ENCODE measurements at places on chromosomes 16 and 17. TPM values are rescaled to one million over a fixed set of nuclear protein-coding genes. Genes with fewer than 3 reads are reported as not detected.
A peak's percentile ranks its signal among the peaks of the same experiment; 100 is the strongest.

DNA sequence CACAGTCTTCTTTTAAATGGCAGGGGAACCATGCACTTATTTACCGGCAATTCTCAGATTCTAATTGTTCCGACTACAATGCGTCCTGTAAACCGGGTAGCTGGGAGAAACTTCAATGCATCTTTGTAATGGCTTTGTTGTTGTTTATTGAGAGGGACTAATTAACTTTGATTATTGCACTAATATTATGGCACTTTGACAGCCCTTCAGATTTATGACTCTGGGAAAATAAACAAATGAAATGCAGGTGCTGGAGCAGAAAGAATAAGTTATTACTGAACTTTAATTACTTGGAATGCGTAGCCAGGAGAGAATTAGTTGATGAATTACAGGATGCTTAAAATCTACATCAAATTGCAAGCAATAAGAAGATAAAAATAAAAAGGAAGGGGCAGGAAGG, 77.0 kb downstream of the WWOX start:
- DNase-seq = no peak

- no peak for DNase-seq
These were observed 194.6 kb upstream of the DYNLRB2 start for GRCh38 chr16:80346111-80346632.

GRCh38 chr17:4043862-4044261, 79.6 kb upstream of the ATP2A3 start:
- DNase-seq = no peak

DNA sequence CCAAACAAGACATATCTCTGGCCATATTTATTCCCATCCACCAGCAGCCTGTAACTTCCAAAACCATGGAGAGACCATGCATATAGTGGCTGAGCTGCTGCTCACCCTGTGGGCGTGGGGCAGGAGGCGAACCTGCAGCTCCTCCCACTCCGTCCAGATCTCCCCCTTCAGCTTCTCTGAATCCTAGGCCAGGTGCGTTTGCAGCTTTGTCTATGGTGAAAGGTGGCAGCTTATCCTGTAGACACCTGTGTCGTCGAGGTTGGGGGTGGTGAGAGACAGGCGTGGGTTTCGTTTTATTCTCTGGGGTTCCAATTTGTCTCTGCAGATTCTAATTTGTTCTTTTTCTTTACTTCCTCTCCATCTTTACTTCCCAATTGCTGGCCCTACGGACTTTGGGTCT, 9.7 kb upstream of the ANKS4B start:
- DNase-seq = no peak

DNA sequence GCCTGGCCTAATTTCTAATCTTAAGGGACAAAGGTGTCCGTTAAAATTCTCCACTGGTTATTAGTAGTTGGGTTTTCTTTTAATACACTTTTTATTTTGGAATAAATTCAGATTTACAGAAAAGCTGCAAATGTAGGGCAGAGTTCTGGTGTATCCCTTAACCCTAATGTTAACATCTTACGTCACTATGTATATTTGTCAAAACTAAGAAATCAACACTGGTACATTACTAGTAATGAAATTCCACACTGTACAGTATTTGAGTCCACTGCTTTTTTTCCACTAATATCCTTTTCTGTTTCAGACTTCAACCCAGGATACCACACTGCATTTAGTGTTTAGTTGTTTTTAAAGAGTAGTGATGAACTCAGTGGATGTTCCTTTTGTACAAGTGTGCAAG, 18.7 kb upstream of the KPNA2 start:
- DNase-seq = no peak

GRCh38 chr16:50416388-50416787, 47.6 kb upstream of the BRD7 start:
- no peak for DNase-seq

DNA sequence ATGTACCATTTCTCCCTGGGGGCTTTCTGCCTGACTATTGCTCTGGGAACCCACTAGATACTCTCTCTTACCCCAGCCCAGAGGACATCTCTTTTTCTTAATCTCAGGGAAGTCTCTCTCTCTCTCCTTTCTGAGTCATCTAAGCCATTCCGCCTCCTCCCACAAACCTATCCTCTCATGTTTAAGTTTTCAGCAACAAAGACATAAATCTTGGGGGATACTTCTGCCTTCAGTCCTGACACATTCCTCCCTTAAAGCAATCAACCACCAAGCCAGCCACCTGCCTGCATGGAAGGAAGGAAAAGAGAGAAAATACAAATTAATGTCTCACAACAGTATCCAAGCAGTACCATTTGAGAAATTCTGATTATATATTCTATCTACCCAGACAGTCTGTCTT, 128.8 kb downstream of the HS3ST2 start:
- no peak for DNase-seq

Gene NOXO1
- 0.43 TPM for total RNA-seq

- peak; percentile 99 for DNase-seq
These were observed 25.2 kb upstream of the CIBAR2 start for GRCh38 chr16:85137323-85138072.

GRCh38 chr17:6668727-6669425, 17.3 kb downstream of the C17orf100 start:
- no peak for DNase-seq

DNA sequence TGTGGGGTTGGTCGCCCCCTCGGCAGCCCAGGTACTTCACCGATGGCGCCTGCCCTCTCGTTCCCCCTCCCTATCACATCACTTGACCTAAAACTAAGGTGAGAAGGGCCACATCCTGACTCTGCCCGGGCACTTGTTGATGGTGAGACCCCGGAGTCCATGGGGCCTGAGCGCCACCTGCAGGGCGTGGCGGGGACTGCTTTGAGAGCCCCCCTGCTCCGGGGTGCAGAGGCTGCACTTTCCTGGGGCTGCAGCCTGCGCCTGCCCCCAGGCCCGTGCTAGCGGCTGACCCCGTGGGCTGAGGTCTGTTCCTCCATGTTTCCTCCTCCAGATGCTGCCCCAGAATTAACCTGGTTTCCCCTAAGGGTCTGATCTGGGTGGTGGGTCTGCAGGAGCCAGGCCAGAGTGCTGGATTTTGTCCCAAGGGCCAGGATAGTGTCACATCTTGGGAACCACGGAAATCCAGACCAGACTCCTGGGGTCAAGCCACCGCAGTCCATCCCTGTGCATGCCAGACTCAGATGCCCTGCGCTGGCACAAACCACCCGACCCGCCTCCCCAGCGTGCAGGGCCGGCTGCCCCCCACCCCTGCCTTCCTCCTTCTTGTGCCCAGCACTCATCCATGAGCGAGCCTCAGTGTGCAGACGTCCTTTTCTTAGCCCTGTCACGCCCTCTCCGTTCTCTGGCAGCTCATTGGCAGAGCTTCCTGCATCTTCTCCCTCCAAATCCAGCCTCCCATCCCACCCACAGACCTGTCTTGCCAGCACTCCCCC, 2.7 kb downstream of the NDUFAF8 start:
- peak; percentile 41 for DNase-seq

Gene KRTAP2-1
- total RNA-seq = not detected

Gene OR4D1
- total RNA-seq = not detected

DNA sequence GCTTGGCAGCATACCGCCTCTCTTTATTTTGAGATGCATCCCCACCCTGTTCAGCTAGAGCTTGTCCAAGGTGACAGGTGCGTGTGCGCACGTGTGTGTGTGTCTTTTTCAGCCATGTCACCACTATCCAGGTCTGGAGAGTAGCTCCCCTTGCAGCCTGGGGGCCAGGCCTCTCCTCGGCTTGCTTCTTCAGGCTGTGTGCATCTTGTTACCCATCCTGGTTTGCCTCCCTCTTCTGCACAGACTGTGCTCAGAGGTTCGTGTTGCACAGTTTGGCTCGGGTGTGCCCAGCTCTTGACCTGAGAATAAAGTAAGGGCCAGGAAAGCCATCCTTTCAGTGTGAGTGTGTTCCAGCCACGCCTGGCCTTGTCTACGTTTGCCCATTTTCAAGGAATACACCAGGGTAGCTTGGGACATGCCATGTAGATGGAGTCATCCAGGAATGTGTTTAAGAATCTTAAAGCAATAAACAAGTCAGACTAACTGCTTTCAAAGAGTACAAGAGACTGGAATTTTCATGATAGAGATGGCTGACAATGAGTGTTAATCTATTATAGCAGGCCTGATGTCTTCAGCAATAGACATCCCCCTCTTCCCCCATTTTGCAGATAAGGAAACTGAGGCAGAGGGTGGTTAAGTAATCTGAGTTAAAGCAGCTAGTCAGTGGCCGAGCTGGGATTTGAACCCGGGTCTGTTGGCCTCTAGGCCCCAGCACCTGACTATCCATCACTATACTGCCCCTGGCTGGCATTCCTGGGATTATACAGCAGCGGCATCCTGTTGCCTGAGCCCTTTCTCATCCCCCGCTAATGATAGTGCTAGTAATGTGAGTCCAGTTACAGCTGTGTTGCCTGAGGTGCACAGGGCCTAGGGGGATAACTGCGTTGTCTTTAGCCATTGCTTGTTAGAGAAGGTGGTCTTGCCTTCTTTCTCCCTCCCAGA, 77.9 kb downstream of the KSR1 start:
- peak; percentile 92 for DNase-seq

- DNase-seq = no peak
These were observed 38.8 kb upstream of the RASL10B start for GRCh38 chr17:35692512-35693210.

DNA sequence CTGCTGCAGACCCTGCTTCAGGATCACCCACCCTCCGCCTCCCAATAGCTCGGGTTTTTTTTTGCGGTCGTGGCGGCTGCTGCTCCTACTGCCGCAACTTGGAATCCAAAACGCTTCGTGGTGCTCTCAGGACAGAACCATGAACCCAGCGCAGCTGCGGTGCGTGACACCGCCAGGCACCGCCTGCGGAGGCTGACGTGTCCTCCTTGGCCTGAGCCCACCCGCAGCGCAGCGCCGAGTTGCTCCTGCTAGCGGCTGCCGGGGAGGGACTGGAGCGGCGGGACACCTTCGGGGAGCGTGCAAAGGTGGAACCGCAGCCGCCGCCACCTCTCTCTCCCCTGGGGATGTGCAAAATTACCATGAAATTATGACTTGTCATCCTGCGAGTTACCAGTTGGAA, 1893.0 kb downstream of the TP53TG3F start:
- no peak for DNase-seq

Gene TK1
- 158 TPM for total RNA-seq

GRCh38 chr16:3364774-3365427, 9.2 kb downstream of the OR2C1 start:
- DNase-seq = peak; percentile 99

GRCh38 chr16:1030473-1030901, 42.1 kb upstream of the SSTR5 start:
- DNase-seq = no peak

- peak; percentile 43 for DNase-seq
These were observed 9.7 kb upstream of the ARL2BP start for GRCh38 chr16:57235128-57236021.

DNA sequence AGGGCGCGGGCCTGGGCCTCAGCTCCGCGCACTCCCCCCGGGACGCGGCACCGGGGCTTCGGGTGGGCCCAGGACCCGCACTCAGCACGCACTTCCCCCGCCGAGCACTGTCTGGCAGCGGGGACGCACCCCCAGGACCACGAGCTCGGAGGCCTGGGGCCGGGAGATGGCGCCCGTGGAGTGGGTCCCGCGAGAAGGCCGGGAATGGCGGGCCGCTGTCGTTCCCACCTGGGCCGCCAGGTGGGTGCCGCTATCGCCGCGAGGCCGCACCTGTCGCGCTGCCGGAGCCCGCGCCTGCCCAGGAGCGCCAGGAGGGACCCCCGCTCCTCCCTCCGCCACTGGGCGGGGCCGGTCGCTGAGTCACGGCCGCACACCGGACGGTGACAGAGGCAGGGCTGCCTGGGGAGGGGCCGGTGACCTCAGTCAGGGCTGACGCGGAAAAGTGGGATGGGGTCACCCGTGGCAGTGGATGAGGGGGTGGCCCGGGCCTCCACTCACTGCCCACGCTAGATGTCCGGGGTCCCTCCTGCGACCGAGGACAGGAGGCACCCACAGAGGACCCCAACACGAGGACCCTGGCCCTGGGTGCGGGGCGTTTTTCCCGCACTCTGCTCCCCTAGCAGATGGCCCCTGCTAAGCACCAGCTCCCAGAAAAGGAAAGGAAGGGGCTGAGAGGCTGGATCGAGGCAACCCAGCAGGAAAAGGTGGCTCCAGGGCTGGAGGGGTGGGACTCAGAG, 6.9 kb upstream of the ACTG1 start:
- DNase-seq = no peak

GRCh38 chr17:27461192-27461859, 5.1 kb downstream of the KSR1 start:
- DNase-seq = peak; percentile 72

Gene TTLL6
- total RNA-seq = under 0.01 TPM

- no peak for DNase-seq
These were observed 31.1 kb upstream of the CARMIL2 start for GRCh38 chr16:67613808-67614207.

Gene CHRNE
- total RNA-seq = 0.32 TPM

DNA sequence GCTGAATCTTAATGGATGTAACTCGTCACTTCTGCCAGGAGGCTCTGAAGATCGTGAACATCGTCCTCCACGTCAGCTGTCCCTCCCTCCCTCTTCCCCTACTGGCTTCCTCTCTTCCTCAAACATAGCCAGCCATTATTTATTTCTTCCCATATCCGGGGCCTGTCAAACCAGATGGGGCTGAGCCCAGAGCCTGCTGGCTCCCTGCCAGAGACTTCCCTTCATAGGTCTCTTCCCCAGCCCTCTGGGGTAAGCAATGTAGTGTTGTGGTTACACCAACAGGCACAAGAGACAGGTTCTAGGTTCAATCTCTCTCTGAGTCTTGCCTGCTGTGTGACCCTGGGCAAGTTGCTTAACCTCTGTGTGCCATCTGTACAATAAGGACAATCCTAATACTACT, 40.1 kb upstream of the ZFP90 start:
- DNase-seq = no peak

DNA sequence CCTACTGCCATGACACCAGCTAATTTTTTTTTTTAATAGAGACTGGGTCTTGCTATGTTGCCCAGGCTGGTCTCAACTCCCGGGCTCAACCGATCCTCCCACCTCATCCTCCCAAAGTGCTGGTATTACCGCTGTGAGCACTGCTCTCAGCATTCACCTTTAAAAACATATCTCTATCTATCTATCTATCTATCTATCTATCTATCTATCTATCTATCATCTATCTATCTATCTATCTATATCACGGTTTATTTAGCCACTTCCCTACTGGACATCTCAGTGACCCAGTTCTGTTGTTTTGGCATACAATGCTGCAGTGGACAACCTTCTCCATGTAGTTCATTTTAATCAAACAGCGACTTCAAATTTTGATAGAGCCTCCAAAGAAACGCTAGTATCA, 1.3 kb upstream of the PHAF1 start:
- DNase-seq = no peak

DNA sequence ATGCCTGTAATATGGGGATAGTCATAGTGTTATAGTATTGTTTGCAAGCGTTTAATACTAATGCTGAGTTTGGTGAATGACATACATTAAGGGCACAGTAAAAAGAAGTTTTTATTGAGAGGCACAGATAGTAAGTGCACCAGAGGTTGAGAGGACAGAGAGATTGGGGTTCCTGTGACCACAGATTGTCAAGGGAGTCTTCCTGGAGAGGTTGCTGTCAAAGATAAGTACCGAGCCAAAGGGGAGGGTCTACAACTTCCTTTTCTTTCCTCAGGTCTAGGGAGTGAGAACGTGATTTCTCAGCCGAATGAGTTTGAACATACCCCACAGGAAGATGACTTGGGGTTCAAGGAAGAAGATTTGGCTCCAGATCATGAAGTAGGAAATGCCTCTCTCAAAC, 1.8 kb downstream of the ZNF48 start:
- no peak for DNase-seq
